Glutamatergic neuron (in vitro differentiated cells): ENCODE measurements at places on chromosomes 2 and 18. TPM values are rescaled to one million over a fixed set of nuclear protein-coding genes. Genes with fewer than 3 reads are reported as not detected.

The SEPTIN10 gene
- total RNA-seq = 75.2 TPM

The IL18R1 gene
- not detected for total RNA-seq

The EFHD1 gene
- 0.71 TPM for total RNA-seq

The MAPRE2 gene
- total RNA-seq = 127 TPM

The KCNG2 gene
- total RNA-seq = 1.6 TPM

The MEMO1 gene
- total RNA-seq = 48.8 TPM

The ACMSD gene
- total RNA-seq = not detected

The THAP4 gene
- 32.4 TPM for total RNA-seq

The SP110 gene
- total RNA-seq = 1.3 TPM

The LYPD6B gene
- total RNA-seq = 0.69 TPM

The DHRS9 gene
- total RNA-seq = not detected

The LRRC30 gene
- total RNA-seq = not detected

The ASB18 gene
- total RNA-seq = not detected

The MGAT4A gene
- total RNA-seq = 35.8 TPM

The CROCC2 gene
- not detected for total RNA-seq

The CABYR gene
- 14.0 TPM for total RNA-seq
